ENCODE measurements at places on chromosomes 5 and 9. TPM values are rescaled to one million over a fixed set of nuclear protein-coding genes. Genes with fewer than 3 reads are reported as not detected.

Gene PCDHA9
- 5.5 TPM for total RNA-seq

Gene MAMDC4
- total RNA-seq, result 6.9 TPM

Gene RNF208
- 69.0 TPM for total RNA-seq

Gene NR2F1-AS1
- 112 TPM for total RNA-seq

Gene FOXD1
- 0.73 TPM for total RNA-seq

Gene SLC36A2
- total RNA-seq, result not detected

Gene ADAMTSL2
- 20.0 TPM for total RNA-seq

Gene DIRAS2
- 158 TPM for total RNA-seq

Gene TLR4
- total RNA-seq, result 20.6 TPM

Gene TRMT10B
- total RNA-seq, result 14.9 TPM

Gene CEP78
- 19.7 TPM for total RNA-seq

Gene TRIM52
- total RNA-seq, result 29.0 TPM

Gene S1PR3
- total RNA-seq, result 8.9 TPM

Gene NAIP
- total RNA-seq, result 39.4 TPM

All from dorsolateral prefrontal cortex (tissue), 122 donors.